Naive B cell (primary cell): ENCODE measurements at places on chromosomes 2 and 18. TPM values are rescaled to one million over a fixed set of nuclear protein-coding genes. Genes with fewer than 3 reads are reported as not detected.

Gene NDC80
- polyA plus RNA-seq, result 2.8 TPM

Gene CXCR4
- 4,468 TPM for polyA plus RNA-seq

Gene IL36A
- not detected for polyA plus RNA-seq

Gene CAPN14
- polyA plus RNA-seq, result 1.3 TPM

Gene IFIH1
- polyA plus RNA-seq, result 30.6 TPM

Gene EFR3B
- polyA plus RNA-seq, result not detected

Gene EVX2
- not detected for polyA plus RNA-seq

Gene RGPD4
- not detected for polyA plus RNA-seq

GRCh38 chr2:111105926-111106325 lies 14.8 kb upstream of the BCL2L11 start:
- no peak for DNase-seq

GRCh38 chr18:78643004-78643403 lies 336.6 kb upstream of the SALL3 start:
- peak; percentile 14 for DNase-seq

- DNase-seq, result no peak
Observed at GRCh38 chr2:19971691-19972090, 18.2 kb downstream of the WDR35 start.

DNA sequence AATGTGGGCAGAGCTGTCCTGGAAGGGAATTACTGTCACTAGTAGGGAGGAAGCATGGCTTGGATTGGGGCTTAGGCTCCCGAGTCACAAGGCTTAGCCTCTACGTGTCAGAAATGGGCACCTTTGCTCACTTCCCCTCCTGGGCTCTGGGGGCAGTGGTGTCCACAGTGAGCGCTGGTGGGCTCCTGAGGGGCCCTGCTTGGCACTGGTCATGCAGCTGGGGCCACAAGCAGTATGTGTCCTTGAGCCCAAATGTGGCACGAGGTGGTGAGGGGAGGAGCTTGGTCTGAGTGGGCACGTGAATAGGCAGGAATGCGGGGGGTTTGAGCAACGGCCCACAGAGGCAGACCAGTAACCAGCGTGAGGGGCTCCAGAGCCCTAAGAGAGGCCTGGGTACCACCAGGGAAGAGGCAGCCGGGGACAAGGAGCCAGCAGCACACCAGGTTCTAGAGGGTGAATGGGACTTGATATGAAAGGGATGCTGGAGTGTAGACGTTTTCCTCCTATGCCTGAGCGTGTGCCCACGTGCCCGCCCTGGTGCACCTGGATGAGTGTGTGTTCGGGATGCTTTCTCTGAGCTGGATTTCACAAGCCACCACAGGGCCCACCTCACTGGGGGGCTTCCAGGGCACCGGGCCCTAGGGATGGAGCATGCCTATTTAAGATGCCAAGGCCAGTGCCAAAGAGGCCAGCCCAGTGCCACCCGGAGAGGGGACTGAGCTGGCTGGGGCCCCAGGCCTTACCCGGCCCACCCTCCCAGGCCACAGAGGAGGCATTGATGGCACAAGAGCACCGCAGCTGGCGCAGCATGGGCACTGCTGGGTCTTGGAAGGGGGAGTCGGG lies 22.8 kb upstream of the PTMA start:
- no peak for DNase-seq

GRCh38 chr18:48165111-48165866 lies 234.8 kb upstream of the SMAD2 start:
- no peak for DNase-seq

GRCh38 chr2:23636426-23636825 lies 251.4 kb downstream of the KLHL29 start:
- no peak for DNase-seq

GRCh38 chr18:29259838-29260237 lies 1082.9 kb upstream of the CDH2 start:
- no peak for DNase-seq

DNA sequence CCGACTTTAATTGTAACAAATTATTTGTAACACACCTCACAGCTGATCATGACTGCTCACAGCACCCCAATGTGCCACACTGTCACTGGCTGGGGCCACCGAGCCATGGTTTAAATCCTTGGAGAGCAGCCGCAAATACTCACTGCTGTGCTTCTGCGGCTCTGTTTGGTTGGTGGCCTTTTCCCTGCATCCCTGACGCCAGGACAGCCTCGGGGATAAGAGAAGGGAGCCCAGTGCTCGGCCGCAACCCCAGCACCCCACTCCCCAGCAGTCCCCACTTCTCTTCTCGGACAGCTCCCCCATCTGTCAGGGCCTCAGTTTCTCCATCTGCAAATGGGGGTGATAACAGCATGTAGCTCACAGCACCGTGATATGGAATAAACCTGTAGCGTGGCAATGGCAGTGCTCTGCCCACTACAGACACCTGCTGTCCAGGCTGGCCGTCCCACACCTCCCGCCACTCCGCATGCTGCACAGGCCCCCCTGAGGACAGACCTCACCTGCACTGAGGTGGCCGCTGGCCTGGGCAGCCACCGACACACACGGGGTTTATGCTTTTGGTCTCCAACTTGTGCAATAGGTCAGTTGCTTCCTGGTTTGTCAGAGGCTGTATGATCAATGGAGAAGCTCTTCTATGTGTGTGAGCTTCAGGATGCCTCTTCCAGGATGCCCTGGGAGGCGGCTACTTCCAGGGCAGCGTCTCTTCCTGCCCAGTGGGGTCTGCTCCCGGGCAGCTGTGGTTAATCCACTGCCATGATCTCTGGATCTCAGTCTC lies 87.1 kb downstream of the NDUFA10 start:
- no peak for DNase-seq

DNA sequence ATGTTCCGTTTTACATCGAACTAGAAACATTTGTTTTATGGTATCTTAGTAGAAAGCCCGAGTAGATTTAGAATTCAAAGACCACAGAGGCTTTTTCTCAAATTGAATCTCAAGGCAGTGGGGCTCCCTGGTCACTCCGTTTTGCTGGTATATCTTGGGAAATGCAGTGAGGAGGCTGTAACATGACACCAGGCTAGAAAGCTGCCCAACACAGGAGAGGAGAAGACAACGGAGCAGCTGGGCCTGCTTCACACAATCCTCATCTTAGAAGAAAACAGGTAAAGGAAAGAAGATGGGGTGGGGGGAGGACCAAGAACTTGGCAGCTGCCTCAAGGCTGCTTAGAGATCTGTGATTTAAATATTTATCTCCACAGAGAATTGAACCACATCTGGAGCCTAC lies 38.3 kb upstream of the EPB41L3 start:
- DNase-seq, result no peak

- DNase-seq, result no peak
Observed at GRCh38 chr2:200130762-200131166, 175.4 kb downstream of the MAIP1 start.

DNA sequence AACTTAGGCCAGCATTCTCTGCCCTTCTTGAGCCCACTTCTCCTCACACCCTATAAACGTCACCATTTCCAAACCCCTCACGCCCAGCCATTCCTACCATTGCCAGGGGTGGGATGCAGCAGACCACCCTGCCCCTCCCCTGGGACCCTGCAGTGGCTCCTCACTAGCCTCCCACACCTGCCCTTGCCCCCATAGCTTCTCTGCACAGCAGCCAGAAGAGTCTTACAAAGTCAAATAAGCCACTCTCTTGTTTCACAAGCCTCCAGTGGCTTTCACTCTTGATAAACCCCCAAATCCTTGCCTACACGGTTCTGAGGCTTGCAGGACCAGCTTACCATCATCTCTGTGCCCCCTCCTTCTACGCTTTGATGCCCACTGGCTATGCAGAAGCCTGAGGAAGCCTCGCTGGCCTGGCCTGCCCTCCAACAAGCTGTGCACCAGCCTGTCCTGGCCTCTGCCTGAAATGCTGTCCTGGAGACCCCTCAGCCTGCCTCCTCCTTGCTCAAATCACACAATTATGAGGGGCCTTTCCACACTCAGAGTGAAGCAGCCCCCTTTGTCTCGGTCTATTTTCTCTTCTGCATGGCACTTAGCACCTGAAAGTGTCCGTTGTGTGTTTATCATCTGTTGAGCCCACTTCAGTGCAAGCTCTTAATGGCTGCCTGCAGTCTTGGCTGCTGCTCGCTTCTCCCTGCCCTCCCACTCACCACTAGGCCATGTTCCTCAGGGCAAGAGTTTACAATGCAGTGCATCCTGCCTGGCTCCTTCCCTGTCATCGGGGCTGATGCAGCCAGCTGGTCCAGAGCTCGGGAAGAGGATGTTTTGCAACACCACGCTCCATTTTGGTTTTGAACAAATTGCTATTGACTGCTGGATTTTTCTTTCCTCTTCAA lies 82.6 kb upstream of the RGPD5 start:
- no peak for DNase-seq

DNA sequence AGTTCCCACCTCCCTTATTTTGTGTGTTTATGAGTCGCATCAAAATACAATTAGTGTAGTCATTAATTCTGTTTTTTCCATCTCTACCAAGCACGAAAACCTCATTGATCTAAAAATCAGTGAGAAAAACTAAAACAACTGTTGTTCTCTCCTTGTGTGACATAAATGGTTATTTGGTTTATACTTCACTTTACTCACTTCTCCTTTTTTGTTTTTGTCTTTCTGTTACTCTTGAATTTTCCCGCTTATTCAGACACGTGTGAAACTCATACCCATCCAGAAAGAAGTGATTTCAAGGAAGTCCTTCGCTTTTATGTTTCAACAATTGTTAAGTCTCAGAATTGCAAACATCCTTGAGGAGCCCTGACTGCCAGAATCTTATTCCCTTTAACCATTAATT lies 121.6 kb downstream of the EML6 start:
- DNase-seq, result no peak

DNA sequence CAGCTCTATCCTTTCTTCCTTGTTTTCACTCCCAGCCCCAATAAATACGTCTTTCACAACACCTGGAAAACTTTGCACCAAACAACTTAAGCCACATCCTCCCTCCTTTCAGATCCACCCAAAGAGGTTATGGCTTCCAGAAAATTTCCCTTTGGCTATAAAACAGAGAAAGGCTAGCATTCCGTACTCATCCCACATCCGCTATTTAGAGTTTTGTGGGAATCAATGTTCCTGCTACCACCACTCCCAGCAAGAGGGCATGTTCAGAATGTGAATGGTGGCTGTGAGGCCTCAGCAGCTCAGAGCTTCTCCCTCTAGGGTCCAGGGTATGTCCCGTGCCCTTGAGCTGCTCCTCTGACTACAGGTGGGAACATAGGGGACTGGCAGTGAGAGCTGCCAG lies 214.6 kb downstream of the NCK2 start:
- no peak for DNase-seq

- no peak for DNase-seq
Observed at GRCh38 chr2:234412726-234413125, 84.2 kb downstream of the ARL4C start.

DNA sequence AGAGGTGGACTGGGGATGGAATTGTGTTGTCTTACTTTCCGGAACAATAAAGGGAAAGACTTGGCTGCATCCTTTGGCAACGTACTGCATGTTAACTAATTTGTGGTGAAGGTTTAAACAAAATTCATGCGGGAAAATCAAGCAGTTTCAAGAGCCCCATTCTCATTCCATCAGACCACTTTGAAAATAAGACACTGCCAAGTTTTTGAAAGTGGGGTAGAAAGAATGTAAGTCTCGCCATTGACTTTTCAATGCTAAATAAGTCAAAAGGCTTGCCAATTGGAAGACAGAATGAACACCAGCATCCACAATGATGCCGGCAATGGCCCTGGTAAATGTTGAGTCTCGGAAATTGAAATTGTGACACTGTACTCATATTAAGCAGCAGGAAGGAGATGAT lies 322.0 kb downstream of the RND3 start:
- DNase-seq, result no peak

DNA sequence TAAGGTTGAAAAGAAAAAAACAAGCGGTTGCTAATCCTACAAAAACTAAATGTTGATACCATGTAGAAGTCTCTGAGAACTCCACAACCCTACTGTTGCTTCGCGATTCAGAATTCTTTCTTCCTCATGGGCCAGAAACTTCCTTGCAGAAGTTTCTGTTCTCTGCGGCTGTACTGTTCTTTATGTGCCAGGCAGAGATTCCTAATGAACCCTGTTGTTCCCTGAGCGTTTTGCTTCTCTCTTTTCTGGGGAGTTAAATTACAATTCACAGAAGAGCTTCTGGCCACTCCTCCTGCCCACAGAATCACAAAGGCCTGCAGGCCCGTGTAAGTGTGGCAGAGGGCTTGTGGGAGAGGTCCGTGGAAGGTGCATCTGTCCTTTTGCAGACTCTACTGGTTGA lies 1.8 kb upstream of the THNSL2 start:
- no peak for DNase-seq

- no peak for DNase-seq
Observed at GRCh38 chr2:111182121-111182520, 61.4 kb downstream of the BCL2L11 start.

- no peak for DNase-seq
Observed at GRCh38 chr2:178043266-178043665, 29.3 kb downstream of the PDE11A start.

DNA sequence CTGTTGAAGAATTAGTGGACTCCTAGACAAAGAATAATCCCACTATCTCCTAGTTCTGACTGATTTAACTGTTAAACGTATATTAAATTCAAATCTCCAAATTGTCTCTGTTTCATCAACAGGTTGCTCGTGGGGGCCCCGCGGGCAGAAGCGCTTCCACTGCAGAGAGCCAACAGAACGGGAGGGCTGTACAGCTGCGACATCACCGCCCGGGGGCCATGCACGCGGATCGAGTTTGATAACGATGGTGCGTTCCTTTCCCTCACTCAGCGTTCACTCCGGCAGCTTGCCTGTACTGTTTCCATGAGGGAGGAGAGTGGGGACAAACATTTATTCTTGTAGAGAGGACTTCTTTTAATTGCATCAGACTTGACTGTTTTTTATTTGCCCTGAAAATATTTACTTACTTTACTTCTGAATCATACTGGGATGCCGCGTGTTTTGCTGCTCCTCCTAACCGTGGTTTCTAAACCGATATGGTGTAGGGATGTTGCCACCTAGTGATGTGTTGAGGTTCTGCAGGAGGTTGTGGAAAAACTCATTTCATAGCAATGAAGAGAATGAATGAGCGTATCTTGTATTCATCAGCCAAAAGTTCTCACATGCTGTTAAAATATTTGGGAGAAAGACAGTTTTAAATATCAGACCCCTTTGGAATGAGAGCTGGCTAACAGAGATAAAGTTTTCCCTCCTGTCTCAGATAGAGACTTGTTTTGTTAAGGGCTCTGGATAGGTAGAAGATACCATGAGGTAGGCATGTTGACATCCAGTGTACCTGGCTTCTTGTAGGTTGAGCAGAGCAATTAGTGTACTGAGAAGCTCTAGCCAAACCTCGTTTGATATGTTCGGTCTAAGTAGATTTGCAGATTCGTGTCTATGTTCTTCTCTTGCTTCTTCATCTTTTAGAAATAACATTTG lies 38.3 kb downstream of the ITGA6 start:
- DNase-seq, result peak; percentile 50
